Progenitor cell of endocrine pancreas (in vitro differentiated cells): ENCODE measurements at places on chromosomes 4 and X. TPM values are rescaled to one million over a fixed set of nuclear protein-coding genes. Genes with fewer than 3 reads are reported as not detected.

Gene EFHC2
- 1.4 and 1.8 TPM in 2 replicates for total RNA-seq

GRCh38 chrX:10906866-10907265 lies 204.3 kb upstream of the HCCS start:
- no peak for DNase-seq
- H3K27ac ChIP-seq = no peak overlapping the region
- H3K36me3 ChIP-seq = peaks cover 2% of the 10 kb centered on the region
- H3K27me3 ChIP-seq = no peaks in the 10 kb centered on the region

Gene FOXR2
- not detected in 2 replicates for total RNA-seq

DNA sequence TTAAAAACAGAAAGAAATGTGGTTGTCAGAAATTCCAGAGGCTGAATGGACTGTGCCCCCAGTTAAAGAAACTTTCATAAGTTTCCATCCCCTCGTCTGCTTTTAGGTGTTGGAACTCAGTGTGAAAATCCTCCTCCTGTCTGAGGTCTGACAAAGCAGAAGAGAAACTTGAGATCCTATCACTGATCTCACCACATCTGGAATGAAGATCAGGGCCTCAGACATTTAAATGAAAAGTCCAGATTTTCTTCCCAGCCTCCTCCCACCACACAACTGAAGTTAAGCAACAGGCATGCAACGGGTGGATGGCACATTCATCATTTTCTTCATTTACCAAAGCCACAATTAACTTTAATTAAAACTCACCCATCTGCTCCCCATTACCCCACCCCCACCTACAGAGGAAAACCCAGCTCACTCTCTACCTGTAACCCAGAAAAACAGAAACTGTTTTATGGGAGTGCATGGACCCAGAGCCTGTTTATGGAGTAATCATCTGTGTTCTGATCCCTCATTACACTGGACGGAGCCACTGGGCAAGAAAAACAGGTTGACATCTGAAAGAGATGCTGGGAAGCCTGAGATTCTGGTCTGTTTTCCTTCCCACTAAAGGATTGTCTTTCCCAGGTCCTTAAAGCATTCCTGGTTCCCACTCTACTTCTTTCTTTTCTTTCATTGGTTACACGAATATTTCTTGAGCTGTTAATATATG lies 58.1 kb upstream of the HOPX start:
- H3K36me3 ChIP-seq = no peaks in the 10 kb centered on the region
- no peak for DNase-seq
- H3K4me3 ChIP-seq = no peak overlapping the region
- peaks cover 7% of the 10 kb centered on the region for H3K27me3 ChIP-seq

DNA sequence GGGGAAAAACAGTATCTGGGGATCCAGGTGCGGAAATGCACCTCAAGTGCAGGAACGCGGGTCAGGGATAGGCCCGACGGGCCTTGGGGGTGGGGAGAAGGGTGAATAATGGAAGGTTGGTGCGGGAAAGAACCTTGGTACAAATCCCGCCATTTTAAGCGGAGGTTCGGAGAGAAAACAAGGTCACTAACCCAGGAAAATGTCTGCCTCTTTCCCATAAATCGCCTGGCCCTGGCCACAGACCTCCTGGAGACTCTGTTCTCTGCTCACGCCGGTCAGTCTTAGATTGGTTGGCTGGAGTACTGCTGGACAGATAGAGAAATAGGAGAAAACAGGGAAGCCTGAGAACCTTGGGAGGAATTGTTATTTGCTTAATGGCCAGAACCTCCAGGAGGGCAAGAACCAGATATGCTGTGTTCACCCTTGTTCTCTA lies 897 bp upstream of the FBXL5 start:
- H3K27ac ChIP-seq = peak overlapping the region; percentile 100
- H3K4me1 ChIP-seq = peaks cover 36% of the 10 kb centered on the region
- peak overlapping the region; percentile 93 for H3K4me3 ChIP-seq
- DNase-seq = no peak
- no peaks in the 10 kb centered on the region for H3K36me3 ChIP-seq

DNA sequence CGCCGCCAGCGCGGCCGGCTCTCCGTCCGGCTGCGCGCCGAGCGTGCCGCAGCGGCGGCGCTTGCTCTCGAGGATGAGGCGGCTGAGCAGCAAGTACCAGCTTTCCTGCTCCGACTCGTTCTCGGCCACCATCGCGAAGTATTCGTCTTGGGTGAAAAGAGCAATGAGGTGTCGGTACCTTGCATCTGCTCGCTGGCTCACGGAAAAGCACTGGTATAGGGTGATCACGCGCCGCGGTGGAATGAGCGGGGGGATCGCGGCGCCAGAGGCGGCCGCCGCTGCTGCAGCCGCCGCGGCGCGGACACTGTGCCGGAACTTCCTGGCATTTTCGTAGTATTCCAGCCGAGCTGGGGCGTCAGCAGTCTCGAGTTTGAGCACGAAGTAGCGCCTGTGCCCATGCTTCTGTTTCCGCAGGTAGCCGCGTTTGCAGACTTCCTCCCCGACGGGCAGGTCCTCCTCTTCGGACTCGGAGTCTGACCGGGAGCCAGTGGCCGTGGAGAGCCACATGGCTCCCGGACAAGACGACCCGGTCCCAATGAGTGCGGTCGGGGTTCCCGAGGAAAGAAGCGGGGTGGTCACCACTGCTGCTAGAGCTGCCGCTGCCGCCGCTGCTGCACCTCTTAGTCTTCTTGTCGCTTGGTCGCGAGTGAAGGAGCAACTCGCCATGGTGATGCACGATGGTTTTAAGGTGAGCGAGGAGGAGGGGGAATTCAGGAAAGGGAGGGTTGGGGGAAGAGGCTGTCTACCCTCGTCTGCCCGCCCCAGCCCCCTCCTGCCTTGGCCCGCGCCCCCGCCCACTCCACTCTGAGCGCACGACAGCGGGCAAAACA lies 469 bp downstream of the IRS4 start:
- no peaks in the 10 kb centered on the region for H3K36me3 ChIP-seq
- DNase-seq = peak; percentile 15
- peaks cover 67% of the 10 kb centered on the region for H3K27me3 ChIP-seq
- peaks cover 18% of the 10 kb centered on the region for H3K4me1 ChIP-seq

- H3K27me3 ChIP-seq = no peaks in the 10 kb centered on the region
- no peaks in the 10 kb centered on the region for H3K36me3 ChIP-seq
- H3K27ac ChIP-seq = no peak overlapping the region
- peaks cover 1% of the 10 kb centered on the region for H3K4me1 ChIP-seq
- H3K4me3 ChIP-seq = no peak overlapping the region
These were observed 56.2 kb downstream of the VCX3B start for GRCh38 chrX:8520791-8521190.

DNA sequence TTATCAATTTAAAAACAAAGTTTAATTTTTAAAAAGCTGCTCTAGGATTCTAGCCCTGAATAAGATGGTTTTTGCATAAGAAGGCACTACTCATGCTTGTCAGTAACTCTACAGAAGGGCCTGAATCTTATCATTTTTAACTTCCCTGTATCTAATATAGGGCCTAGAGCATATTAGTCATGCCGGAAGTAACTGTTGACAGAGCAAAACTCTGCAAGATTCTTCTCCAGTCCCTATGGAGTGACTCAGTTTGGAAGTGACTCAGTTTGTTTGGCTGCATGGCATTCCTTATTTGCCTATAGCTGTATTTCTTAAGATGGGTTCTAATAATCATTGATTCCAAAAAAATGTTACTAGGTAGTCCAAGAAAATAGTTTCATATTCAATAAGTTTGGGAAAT lies 431.8 kb upstream of the HTR2C start:
- H3K36me3 ChIP-seq = no peaks in the 10 kb centered on the region
- no peaks in the 10 kb centered on the region for H3K27me3 ChIP-seq
- no peaks in the 10 kb centered on the region for H3K4me1 ChIP-seq
- H3K4me3 ChIP-seq = no peak overlapping the region
- no peak overlapping the region for H3K27ac ChIP-seq

Gene POLA1
- total RNA-seq = 44.8 and 45.1 TPM in 2 replicates

Gene ADH1C
- 3.3 and 4.6 TPM in 2 replicates for total RNA-seq

- no peaks in the 10 kb centered on the region for H3K27me3 ChIP-seq
- H3K4me1 ChIP-seq = no peaks in the 10 kb centered on the region
- H3K36me3 ChIP-seq = no peaks in the 10 kb centered on the region
- no peak for DNase-seq
- no peak overlapping the region for H3K4me3 ChIP-seq
- H3K27ac ChIP-seq = no peak overlapping the region
These were observed 146.8 kb downstream of the ENOX2 start for GRCh38 chrX:130756233-130756632.

GRCh38 chr4:108483079-108483478 lies 137.3 kb upstream of the RPL34 start:
- no peaks in the 10 kb centered on the region for H3K27me3 ChIP-seq
- H3K4me3 ChIP-seq = no peak overlapping the region
- DNase-seq = no peak
- H3K4me1 ChIP-seq = no peaks in the 10 kb centered on the region
- H3K27ac ChIP-seq = no peak overlapping the region

Gene SPIN3
- 23.8 and 26.1 TPM in 2 replicates for total RNA-seq

GRCh38 chrX:78687586-78687985 lies 28.5 kb upstream of the RTL3 start:
- no peak overlapping the region for H3K4me3 ChIP-seq
- no peak for DNase-seq
- no peaks in the 10 kb centered on the region for H3K36me3 ChIP-seq
- no peak overlapping the region for H3K27ac ChIP-seq
- H3K27me3 ChIP-seq = no peaks in the 10 kb centered on the region

- H3K27ac ChIP-seq = no peak overlapping the region
- H3K4me3 ChIP-seq = no peak overlapping the region
- H3K36me3 ChIP-seq = peaks cover 23% of the 10 kb centered on the region
- no peak for DNase-seq
- H3K4me1 ChIP-seq = no peaks in the 10 kb centered on the region
- no peaks in the 10 kb centered on the region for H3K27me3 ChIP-seq
These were observed 294.9 kb upstream of the ZCCHC13 start for GRCh38 chrX:74009041-74009440.

GRCh38 chr4:185716141-185716551 lies 95.8 kb downstream of the SORBS2 start:
- no peak for DNase-seq
- H3K27ac ChIP-seq = no peak overlapping the region
- H3K4me3 ChIP-seq = no peak overlapping the region
- H3K4me1 ChIP-seq = peaks cover 46% of the 10 kb centered on the region
- no peaks in the 10 kb centered on the region for H3K27me3 ChIP-seq

DNA sequence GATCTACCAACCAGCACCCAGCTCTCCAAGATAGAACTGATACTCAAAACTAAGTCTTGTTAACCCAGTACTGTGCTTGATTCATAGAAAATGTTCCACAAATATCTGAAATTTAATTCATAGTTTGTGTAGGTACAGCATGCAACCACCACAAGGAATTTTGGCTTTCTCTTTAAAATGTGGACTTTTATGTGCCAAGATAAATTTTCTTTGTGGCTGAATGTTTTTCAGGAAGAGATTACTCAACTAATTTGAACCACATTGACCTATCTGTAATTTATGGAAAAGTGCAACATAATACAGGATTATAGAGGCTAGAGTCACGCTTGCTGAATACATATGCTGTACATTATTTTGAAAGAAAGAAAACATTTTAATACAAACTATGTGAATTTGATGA lies 730.8 kb downstream of the IL1RAPL1 start:
- H3K4me3 ChIP-seq = no peak overlapping the region
- no peak overlapping the region for H3K27ac ChIP-seq
- H3K27me3 ChIP-seq = no peaks in the 10 kb centered on the region
- no peaks in the 10 kb centered on the region for H3K36me3 ChIP-seq

GRCh38 chr4:54714631-54715030 lies 56.9 kb downstream of the KIT start:
- peaks cover 8% of the 10 kb centered on the region for H3K36me3 ChIP-seq
- H3K4me1 ChIP-seq = peaks cover 3% of the 10 kb centered on the region
- no peak overlapping the region for H3K4me3 ChIP-seq
- no peak for DNase-seq
- H3K27ac ChIP-seq = no peak overlapping the region
- no peaks in the 10 kb centered on the region for H3K27me3 ChIP-seq

DNA sequence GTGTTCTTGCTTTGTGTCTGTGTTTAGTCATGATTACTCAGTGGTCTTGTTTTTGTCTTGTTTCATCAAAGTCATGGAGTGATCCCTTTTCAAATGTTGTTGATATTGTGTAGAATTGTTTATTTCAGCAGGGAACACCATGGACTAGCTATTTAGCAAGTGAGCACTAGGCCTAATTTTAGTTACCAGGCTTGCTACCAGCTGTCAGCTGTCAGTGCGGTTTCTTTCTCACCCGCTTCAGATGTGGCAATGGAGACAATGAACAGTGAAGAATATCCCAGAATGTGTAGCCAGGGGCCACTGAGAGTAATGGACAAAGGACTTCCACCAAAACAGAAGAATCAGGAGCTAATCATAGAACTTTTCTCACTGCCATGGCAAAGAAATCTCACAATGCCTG lies 432.8 kb upstream of the FMR1 start:
- H3K4me3 ChIP-seq = no peak overlapping the region
- H3K27me3 ChIP-seq = no peaks in the 10 kb centered on the region
- DNase-seq = no peak
- no peaks in the 10 kb centered on the region for H3K4me1 ChIP-seq
- H3K36me3 ChIP-seq = no peaks in the 10 kb centered on the region
- no peak overlapping the region for H3K27ac ChIP-seq

DNA sequence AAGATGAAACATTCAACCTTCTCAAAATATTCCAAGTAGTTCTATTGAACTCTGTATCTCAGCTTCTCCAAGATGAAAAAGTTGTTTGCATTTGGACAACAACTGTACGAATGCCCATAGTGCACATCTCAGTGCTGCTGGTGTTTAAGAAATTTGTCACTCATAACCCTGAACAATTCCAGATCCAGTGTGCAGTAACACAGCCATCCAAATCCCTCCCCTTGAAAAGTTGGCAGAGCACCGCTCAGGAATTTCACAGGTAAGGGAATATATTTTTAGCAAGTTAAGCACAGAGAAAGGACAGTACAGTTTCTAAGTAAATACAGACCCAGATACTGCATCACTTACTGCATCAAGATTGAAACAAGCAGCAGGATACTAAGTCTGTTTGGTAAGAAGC lies 104.7 kb downstream of the CNOT6L start:
- peaks cover 6% of the 10 kb centered on the region for H3K36me3 ChIP-seq
- no peak for DNase-seq
- peaks cover 3% of the 10 kb centered on the region for H3K4me1 ChIP-seq
- H3K4me3 ChIP-seq = no peak overlapping the region
- peak overlapping the region; percentile 29 for H3K27ac ChIP-seq

DNA sequence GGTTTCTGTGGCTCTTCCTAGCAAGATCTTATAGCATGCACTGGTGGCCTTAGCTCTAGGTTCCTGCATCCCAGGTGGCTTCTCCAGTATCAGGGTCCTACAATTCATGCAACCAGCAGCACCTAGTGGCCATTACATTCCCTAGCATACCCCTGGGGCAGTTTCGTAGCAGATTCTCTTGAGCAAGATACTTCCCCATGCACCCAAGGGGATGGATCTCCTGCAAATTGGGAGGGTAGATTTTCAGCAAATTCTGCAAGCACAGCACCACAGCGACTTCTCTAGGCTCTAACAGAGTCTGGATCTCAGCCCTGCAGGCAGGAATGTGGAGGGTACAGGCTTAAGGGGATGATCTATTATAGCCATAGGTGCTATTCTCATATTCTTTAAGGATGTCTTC lies 13.1 kb upstream of the SLC9B1 start:
- no peak overlapping the region for H3K27ac ChIP-seq
- H3K4me3 ChIP-seq = no peak overlapping the region
- no peaks in the 10 kb centered on the region for H3K4me1 ChIP-seq
- no peak for DNase-seq
